ENCODE measurements at places on chromosomes 12 and 14.

- no peak for DNase-seq
These were observed 60.4 kb upstream of the FBRSL1 start for GRCh38 chr12:132429602-132429945.

GRCh38 chr14:75715926-75716780 lies 55.1 kb downstream of the TTLL5 start:
- DNase-seq = no peak

- DNase-seq = no peak
These were observed 227.9 kb downstream of the GPHN start for GRCh38 chr14:66735853-66736252.

DNA sequence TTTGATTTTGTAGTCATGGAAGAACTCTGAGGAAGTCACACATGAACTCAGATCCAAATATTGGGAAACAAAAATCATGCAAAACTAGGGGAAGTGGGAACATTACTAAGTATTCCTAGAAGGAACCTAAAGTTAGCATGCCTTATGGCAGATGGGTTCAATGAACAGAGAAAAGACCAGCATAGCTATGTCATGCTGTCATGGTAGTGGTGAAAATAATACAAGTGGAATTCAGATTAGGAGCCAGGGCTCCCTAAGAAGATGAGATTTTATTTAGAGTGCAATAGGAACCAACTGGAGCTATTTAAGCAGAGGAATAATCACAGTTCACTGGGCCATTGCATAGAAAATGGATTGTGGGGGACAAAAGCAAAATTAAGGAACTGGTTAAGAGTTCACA lies 134.0 kb downstream of the DIO2 start:
- DNase-seq = no peak

GRCh38 chr14:69342928-69343525 lies 55.1 kb downstream of the ERH start:
- DNase-seq = no peak

- no peak for DNase-seq
These were observed 101.7 kb downstream of the KIF21A start for GRCh38 chr12:39341179-39341578.

- DNase-seq = no peak
These were observed 320.9 kb downstream of the NRXN3 start for GRCh38 chr14:78491048-78491447.

DNA sequence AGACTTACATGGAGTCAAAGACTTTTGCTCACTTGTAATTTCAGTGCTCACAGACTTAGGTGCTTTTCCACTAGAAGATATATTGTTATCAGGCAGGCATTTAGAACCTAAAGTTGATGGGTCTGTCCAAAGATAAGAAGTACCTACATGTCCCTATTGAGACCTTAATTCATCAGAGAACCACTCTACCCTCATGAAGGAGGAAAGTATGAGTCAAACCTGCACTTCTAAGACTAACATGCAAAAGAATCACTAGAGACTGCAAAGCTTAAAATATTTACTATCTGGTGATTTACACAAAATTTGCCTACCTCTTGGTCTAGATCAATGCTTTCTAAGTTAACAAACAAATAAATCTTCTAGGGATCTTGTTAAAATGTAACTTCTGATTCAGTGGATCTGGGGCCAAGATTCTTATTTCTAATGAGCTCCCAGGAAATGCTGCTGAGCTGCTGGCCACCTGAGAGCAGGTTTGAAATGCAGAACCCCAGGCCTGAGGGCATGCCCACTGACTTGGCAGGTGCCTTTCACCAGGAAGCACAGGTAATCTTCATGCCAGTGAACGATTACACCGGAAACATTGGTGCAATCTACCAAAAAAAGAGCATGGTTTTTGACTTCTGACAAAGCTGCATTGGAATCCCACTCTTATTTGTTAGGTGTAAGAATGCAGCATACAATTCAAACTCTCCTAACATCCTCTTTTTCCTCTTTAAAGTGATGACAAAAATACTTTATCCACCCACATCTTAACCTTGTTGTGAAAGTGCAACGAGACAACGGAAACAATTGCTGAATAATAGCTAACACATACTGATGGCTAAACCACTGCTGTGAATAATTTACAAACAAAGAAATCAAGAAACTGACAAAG lies 214.2 kb downstream of the ADAMTS20 start:
- DNase-seq = peak; percentile 20

GRCh38 chr12:132030367-132031038 lies 80.8 kb downstream of the EP400 start:
- no peak for DNase-seq

- no peak for DNase-seq
These were observed 1.5 kb upstream of the STRAP start for GRCh38 chr12:15880721-15881120.

DNA sequence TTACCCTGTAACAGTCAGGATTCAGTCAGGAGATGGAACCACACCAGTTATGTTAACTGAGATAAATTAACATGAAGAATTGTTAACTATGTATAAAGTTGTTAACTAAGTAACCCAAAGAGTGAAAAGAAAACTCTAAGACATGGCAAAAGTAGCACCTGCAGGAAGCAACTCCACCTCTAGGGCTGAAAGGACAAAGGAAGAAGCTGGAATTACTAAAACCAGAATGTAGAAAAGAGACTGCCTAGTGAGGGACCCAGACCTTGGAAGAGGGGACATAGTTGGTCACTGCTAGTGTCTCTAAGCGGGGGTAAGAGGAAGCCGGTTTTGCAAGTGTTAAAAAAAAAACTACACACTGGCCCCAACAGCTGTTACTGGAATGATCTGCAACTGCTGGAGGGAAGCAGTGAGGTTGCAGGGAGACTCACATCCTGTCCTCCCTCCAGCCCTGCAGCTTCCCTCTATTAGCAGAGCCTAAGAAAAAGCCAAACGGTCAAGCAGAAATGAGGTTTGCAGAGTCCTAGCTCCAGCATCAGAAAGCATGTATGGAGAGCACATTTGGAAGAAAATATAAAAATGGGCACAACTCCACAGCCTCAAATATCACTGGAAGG lies 39.8 kb downstream of the GPR135 start:
- no peak for DNase-seq

DNA sequence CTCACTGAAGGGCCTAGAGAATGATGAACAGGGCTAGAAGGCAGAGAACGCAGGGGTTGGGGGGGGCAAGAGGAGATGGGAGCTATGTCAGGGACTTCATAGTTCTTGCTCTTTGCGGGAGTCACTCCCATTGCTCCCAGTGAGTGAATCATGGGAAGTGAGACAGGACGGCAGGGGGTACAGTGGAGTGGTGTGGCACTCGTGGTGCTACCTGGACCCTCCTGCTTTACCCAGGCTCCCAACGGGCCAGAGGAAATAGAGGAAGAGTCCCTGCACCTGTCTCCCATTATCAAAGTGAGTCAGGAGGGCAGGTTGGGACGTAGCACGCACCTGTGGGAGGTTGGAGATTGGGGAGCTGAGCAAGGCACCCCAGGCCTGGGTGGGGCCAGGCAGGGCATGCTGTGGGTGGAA lies 1.3 kb upstream of the KRT8 start:
- no peak for DNase-seq

DNA sequence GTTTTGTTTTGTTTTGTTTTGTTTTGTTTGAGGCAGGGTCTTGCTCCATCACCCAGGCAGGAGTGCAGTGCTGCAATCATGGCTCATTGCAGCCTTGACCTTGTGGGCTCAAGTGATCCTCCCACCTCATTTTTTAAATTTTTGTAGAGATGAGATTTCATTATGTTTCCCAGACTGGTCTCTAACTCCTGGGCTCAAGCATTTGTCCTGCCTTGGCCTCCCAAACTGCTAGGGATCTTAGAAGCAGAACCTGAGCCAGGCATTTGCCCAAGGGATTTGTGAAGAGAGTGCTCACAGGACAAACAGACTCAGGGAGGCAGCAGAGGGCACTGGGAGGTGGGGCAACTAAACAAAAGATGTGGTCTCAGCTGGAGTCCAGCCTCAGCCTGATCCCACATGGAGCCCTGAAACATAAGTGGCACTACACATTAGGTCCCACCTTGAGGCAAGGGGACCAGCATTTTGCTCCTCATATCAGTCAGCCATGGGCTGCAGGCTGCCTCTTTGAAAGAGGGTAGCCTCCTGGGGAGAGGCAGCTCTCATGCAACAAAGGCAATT lies 86.2 kb upstream of the CMKLR1 start:
- DNase-seq = no peak

DNA sequence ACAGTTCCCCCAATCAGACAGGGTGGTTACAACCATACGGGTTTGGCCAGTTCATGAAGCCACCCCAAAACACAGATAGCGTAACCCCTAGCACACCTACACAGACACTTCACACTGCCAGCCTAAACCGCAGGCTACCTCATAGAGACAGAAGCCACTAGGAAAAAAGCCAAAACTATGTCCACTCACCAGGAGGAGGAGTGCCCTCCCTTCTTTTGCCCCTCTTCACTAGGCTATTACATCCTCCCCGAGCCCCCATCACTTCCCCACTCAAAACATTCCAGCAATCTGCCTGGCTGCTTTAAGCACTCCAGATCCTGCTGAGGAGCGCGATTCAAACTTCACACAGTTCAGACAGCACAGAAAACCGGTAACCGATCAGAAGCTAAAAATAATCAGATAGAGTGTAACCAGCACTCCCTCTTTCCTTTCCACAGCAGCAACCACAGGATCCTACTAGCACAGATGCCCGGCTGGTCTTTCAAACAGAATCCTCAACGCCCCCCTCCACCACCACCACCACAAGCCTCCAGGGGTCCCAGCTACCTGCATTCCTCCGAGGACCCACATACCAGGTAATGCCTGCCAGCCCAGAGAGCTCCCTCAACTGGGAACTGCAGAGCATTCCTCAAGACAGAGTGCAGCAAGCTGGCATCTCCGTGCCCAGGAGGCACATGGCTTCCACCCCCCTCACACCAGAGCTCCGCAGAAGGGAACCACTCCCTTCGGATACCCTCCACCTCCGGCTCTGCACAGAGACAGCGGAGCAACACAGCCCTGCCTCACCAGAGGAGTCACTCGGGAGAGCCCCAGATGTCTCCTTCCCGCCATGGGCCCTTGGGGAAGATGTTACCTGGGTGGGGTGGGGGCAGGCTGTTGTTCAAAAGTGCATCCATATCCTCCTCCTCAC lies 1.5 kb downstream of the CHD4 start:
- DNase-seq = no peak

DNA sequence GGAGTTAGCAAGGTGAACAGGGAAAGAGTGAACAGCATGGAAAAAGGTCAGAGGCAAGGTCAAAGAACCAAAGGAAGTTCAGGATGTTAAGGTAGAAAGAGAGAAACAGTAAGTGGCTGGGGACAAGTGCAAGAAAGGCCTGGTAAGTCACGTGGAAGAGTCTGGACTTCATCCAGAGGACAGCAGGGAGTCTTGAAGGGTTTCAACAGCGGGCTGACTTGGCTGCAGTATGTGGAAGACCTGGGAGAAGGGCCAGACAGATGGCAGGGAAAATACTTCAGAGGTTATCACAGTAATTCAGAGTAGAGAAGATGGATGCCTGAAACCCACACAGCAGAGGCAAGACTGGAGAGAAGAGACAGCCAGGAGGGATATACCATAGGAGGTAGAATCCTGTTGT lies 34.0 kb downstream of the CIT start:
- no peak for DNase-seq

GRCh38 chr14:54747616-54748015 lies 155.0 kb downstream of the GCH1 start:
- DNase-seq = no peak

DNA sequence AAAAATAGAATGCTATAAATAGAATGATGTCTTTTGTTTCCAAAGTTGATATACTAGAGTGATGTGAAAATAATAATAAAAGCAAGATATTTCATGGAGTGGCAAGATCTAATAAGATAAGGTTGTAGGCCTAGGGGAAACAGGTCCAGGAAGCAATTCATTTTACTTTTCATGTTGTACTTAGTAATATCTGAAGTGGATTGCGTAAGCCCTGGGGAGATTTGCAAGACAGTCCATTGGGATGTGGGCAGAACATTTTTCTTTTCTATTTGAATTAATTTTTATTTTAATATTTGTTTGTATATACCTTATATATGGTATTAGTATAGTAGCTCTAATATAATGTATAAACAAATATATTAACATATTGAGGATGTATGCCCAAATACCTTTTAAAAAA lies 7.5 kb downstream of the NUBPL start:
- no peak for DNase-seq

DNA sequence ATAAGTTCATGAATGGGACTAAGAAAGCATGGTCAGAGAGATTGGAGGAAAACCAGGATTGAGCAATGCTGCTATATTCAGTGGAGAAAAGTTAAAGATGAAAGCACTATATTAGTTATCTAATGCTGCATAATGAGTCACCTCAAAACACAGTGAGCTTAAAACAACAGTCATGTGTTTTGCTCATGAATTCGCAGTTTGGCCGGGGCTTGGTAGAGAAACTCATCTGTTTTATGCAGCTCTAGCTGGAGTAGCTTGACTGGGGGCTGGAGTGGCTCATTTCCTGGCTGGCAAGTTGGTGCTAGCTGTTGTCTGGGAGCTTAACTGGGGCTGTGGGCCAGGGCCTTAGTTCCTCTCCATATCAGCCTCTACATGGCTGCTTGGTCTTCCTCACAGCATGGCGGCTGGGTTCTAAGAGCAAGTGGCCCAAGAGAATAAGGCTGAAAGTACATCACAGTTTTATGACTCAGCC lies 90.1 kb downstream of the ADCK1 start:
- DNase-seq = no peak

- DNase-seq = no peak
These were observed 12.1 kb upstream of the PNMA1 start for GRCh38 chr14:73726025-73726961.

DNA sequence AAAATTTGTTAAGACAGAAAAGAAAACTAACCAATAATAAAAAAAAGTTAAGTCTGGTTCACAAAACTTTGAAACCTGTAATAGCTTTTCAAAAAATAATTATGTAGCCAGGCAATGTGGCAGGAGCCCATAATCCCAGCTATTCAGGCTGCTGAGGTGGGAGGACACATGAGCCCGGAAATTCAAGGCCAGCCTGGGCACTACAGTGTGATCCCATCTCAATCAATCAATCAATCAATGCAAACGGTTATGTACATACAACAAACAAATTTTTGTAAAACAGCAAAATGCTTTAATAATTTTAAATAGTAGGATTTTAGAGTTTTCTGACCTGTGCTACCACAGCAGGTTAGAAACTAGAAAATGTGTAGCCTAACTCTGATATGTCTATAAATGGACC lies 152.4 kb downstream of the MED13L start:
- DNase-seq = no peak

DNA sequence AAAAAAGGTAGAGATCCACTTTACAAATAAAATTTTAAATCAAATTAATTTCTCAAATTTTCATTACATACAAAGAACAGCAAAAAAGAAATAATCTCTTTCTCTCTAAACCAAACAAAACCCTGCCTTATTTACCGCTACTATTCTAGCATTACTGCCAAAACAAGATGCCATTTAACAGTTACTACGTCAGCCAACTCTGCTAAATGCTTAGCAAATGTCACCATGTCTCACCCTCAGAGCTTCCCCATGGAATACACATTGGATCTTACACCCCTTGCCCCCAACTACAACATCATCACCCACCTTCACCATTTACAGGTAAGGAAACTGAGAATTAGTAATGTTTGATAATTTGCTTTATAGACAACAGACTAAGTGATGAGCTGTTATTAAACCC lies 23.0 kb upstream of the NR2C1 start:
- DNase-seq = no peak

GRCh38 chr14:71103662-71104484 lies 196.6 kb downstream of the PCNX1 start:
- no peak for DNase-seq

GRCh38 chr12:120762086-120762485 lies 36.5 kb downstream of the ACADS start:
- no peak for DNase-seq

- no peak for DNase-seq
These were observed 113.2 kb downstream of the DPF3 start for GRCh38 chr14:72780751-72781150.

GRCh38 chr14:91310606-91311283 lies 66.2 kb upstream of the GPR68 start:
- DNase-seq = no peak
